ENCODE measurements at places on chromosomes 2 and 18.

DNA sequence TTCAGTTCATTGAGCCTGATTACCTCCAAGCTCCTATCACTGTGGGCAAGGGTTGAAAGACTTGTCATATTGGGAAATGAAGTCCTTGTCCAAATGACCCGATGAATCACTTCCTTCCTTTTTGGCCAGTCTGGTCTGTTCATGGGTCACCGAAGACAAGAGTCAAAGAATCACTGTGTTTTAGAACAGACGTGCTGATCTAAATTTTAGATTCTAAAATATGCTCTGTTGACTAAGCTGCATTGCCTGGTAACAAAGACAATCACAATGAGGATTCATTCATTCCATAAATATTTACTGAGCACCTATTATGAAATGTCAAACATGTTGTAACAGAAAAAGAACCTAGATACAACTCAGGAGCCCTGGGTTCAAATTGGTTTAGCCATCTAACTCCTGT is 99.4 kb upstream of the RND3 start:
- DNase-seq: peak; percentile 90

DNA sequence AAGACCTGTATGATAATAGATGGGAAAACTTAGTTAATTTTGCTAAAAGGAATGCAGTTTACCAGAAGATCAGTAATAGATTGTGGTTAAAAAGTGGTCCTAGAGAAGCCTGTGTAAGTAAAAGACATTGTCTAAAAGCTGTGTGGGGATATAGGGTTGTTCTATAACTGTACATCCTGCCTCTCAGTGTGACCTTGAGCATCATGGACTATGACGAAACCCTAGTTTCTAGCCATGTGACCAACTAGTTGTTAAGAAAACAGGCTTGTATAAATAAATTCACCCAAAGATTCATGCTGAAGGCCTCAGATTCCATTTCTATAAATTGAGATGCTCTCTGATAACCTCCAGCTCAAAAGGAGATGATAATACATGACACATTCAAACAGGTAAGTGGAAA is 160.7 kb downstream of the IKZF2 start:
- no peak for DNase-seq

DNA sequence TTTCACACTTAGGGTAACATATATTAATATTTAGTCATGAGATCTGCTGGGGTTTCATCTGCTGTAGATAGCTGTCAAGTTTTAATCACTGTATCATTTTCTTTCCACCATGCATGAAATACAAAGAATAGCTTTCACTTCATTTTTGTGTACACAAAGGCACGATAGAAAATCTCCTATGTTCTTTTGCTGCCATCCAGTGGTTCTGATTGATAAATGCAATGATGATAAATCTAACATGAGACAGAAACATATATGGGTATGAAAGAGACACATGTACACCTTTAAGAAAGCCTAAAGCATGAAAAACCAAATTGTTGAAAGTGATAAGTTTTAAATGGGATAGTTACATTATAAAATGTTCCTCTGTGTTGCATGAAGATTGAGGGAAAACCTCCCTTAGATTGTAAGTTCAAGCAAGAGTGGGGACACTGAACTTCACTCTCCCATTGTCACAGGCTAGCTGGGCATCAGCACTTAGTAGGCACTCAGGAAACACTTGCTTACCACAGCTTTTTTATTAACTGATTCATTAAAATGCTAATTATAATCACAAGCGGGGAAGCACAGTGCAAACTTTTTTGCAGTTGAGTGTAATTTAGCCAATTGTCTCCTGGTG is 31.2 kb downstream of the C1D start:
- peak; percentile 69 for DNase-seq

DNA sequence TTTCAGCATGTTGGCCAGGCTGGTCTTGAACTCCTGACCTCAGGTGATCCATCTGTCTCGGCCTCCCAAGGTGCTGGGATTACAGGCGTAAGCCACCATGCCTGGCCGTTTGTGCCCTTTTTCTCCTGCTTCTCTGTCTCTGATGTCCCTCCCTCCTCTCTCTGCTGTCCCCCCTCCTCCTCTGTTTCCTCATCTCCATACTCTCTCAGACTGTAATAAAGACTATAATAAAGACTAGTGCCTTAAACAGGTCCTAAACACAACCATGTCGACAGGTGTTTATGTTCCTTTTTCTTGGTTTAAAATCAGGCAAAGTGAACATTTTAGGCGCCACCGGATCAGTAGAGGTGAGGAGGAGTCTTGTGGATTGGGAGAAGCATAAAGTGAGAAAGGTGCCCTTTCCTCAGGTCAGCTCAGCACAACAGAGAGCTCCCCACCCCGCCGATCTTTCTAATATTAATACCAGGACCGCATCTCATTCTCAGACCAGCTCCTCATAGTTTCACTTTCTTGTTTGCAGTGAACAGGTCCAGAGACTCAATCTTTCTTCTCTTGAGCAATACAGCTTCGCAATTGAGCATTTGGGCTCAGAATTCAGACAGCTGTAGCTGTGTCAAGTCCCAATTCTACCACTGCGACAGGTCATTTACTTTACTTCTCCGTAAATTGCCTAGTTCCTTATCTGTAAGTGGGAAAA is 23.7 kb downstream of the TIMM21 start:
- no peak for DNase-seq

GRCh38 chr2:149019768-149020167 is 18.7 kb upstream of the LYPD6B start:
- peak; percentile 49 for DNase-seq

DNA sequence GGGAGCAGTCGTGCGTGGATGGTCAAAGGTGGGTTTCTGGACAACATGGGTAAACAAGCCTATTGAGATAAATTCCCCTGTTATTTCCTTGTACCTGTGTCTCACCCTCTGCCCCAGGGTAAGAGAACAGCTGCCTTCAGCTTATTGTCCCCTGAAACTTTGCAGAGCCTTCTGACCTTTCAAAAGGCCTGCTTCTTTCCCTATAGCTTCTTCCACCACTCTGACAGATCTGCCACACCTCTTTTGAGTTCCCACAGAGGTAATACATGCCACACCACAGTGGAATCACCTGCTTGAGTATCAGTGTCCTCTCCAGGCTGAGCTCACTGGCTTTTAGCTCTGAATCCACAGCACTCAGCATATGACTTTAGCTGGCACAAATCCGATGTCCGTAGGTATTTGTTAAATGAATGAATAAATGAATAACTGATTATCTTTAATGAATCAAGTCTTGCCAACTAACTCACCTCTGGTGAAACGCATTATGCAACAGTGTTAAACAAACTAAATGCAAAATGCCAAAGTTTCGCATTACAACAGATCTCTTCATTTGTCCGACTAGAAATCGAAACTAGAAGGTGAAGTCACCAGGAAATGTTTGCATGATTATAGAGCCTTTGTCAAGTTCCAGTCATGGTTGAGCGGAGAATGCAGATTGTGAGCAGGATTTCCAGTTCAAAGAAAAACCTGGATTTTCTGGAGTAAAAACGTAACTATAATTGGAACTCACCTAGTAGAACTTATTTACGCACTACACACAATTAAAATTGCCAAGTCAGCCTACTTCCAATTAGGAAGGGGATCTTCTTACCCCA is 16.4 kb downstream of the DYNAP start:
- peak; percentile 98 for DNase-seq

DNA sequence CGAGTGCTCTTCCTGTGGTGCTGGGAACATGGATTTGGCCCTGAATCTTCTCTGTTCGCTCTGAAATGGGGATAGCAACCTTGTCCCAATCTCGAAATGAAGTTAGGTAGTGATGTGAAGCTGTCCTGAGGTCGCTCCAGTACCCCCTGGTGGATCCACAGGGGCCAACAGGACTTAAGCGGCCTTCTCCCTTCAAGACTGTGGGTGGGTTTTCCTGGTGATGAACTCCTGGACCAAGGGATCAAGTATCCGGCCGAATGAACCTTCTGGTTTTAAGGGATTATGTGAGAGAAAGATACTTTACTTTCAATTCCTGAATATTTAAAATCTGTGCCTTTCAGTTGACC is 156.5 kb downstream of the NAPG start:
- no peak for DNase-seq

DNA sequence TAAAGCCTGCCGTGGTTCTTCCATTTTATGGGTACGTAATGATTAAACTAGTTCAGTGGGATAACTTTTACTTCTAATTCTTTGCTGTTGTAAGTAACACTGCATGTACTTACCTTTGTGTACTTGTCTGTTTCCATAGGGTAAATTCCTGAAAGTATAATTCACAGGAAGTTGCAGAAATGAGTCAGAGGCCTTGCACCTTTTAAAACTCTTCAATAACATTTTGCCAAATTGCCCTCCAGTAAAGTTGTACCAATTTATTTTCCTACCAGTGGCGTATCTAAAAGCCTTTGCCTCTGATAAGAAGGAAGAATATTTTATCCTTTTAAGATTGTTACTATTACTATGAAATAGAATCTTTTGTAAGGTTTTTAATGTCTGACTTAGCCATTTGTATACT is 65.1 kb downstream of the CAB39 start:
- DNase-seq: peak; percentile 82

- no peak for DNase-seq
These were observed 170.9 kb downstream of the INHBB start for GRCh38 chr2:120516679-120517314.

DNA sequence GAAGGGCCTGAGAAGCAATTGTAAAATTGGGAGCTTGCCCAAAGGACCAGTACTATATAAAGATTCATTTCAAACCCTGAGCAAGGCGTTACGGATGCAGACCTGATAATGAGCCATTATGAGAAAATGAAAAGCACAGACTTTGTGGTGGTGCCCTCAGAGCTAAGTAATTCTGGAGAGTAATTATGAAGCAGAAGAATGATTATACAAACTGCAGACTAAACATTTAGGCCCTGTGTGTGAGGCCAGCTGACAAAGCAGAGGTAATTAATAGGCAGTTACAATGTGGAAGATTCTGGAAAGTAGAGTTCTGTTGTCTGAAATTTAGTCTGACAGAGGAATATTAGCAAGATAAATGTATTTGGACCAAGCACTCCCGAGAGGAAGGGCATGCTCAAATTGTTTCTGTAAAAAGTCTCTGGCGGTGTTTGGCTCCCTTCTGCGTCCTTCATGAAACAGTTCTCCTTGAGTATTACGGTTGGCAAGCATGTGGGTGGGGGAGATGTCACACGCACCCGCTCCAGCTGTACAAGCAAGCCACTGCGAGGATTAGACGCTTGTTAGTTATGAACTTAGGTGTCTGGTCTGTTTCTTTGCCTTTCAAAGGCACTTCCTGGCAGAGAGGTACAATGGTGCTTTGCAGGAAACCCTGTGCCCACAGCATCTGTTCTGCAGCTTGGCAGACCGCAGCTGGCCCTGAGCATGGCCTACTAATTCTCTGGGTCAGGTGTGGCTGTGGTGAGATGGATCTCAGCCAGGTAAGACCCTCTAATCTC is 45.5 kb downstream of the CDC42EP3 start:
- DNase-seq: no peak
